ENCODE measurements at places on chromosomes 13 and 19.
A peak's percentile ranks its signal among the peaks of the same experiment; 100 is the strongest.

- H3K36me3 ChIP-seq: peaks cover 5% of the 10 kb centered on the region
- no peak for DNase-seq
- peak overlapping the region; percentile 43 for H3K27ac ChIP-seq
- H3K4me3 ChIP-seq: no peak overlapping the region
- H3K4me1 ChIP-seq: peaks cover 6% of the 10 kb centered on the region
These were observed 38.4 kb downstream of the PIBF1 start for GRCh38 chr13:72820156-72820897.

DNA sequence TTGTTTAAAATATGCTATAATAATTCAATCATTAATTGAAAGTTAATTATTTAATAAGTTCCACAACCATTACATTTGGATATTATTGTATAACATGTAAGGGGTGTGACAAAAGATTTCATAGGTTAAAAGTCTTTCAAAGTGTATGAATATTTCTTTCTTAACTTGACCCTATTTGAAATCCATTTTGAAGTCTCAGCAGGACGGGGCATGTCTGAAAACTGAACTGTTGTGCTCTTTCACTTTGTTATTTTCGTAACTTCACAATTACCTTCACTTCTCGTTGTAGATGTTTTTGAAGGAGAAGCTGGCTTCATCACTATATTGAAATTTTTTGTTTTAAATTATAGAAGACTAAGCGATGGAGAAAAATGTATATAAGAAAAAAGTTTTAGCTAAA, 1775.7 kb downstream of the PCDH9 start:
- no peak for DNase-seq
- H3K27ac ChIP-seq: no peak overlapping the region
- H3K4me3 ChIP-seq: no peak overlapping the region
- no peaks in the 10 kb centered on the region for H3K4me1 ChIP-seq
- H3K27me3 ChIP-seq: no peaks in the 10 kb centered on the region
- no peaks in the 10 kb centered on the region for H3K36me3 ChIP-seq

DNA sequence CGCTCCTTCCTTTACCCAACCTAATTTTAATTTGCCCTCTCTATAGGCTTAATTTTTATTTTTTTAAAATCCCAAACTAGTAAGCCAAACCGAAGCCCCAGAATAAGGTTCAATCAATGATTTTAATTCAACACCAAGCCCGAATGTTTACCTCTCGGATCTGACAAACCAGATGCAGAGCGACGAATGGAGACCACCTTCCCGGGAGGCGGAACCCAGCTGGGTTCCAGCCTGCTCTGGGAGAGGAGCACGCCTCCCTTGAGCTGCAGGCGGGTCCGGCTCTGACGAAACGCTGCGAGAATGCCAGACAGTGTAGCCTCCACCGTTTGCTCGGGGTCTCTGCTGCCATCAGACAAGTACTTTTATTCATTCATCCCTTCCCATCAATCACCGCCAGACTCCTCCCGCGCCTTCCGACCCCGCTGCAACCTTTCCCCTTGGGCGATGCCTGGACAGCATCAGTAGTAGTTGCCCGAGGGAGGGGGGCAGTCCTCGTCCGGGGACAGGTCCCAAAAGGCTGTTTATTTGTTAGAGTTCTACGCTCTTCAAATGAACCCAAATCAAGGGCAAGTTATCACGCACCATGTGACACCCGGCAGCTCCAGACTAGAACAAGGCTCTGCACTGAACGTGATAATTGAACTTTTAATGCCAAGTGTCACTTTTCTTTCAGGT, 752 bp upstream of the EDNRB start:
- H3K36me3 ChIP-seq: no peaks in the 10 kb centered on the region
- H3K27me3 ChIP-seq: peaks cover 19% of the 10 kb centered on the region
- DNase-seq: no peak
- no peak overlapping the region for H3K27ac ChIP-seq
- peaks cover 4% of the 10 kb centered on the region for H3K4me1 ChIP-seq

- DNase-seq: peak; percentile 30
- H3K4me1 ChIP-seq: peaks cover 20% of the 10 kb centered on the region
- H3K27me3 ChIP-seq: no peaks in the 10 kb centered on the region
- H3K27ac ChIP-seq: peak overlapping the region; percentile 96
These were observed 8.2 kb downstream of the RASGRP4 start for GRCh38 chr19:38417544-38418506.

GRCh38 chr13:91878491-91878890, 480.1 kb downstream of the GPC5 start:
- no peak for DNase-seq
- no peak overlapping the region for H3K4me3 ChIP-seq
- H3K27me3 ChIP-seq: no peaks in the 10 kb centered on the region
- H3K27ac ChIP-seq: no peak overlapping the region
- no peaks in the 10 kb centered on the region for H3K36me3 ChIP-seq
- H3K4me1 ChIP-seq: no peaks in the 10 kb centered on the region

DNA sequence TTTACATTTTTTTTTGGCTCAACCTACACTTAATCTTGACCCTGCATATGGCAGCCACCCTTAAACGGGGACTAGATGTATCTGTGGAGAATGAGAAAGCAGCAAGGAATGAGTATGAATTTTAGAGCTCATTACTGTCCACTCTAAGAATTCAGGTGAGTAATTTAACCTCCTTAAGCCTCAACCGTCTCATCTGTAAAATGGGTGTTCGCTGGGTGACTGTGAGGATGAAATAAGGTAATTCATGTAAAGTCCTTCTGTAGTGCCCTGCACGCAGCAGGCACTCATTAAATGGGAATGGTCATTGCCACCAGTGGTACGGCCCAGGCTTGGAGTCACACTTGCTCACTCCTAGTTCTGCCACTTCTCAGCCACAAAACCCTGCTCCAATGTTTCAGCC, 135.3 kb downstream of the CACNA1A start:
- H3K4me1 ChIP-seq: no peaks in the 10 kb centered on the region
- H3K27me3 ChIP-seq: peaks cover 16% of the 10 kb centered on the region
- H3K4me3 ChIP-seq: no peak overlapping the region

GRCh38 chr19:40358773-40359172, 10.3 kb downstream of the PLD3 start:
- H3K4me3 ChIP-seq: no peak overlapping the region
- peak overlapping the region; percentile 62 for H3K27ac ChIP-seq
- peaks cover 3% of the 10 kb centered on the region for H3K36me3 ChIP-seq

- H3K27me3 ChIP-seq: peaks cover 13% of the 10 kb centered on the region
- H3K27ac ChIP-seq: no peak overlapping the region
- H3K4me1 ChIP-seq: peaks cover 20% of the 10 kb centered on the region
- no peak for DNase-seq
- H3K4me3 ChIP-seq: no peak overlapping the region
These were observed 175.7 kb downstream of the FGF9 start for GRCh38 chr13:21846605-21847004.

GRCh38 chr19:6692027-6692426, 22.1 kb upstream of the TNFSF14 start:
- peaks cover 7% of the 10 kb centered on the region for H3K4me1 ChIP-seq
- H3K27me3 ChIP-seq: no peaks in the 10 kb centered on the region

DNA sequence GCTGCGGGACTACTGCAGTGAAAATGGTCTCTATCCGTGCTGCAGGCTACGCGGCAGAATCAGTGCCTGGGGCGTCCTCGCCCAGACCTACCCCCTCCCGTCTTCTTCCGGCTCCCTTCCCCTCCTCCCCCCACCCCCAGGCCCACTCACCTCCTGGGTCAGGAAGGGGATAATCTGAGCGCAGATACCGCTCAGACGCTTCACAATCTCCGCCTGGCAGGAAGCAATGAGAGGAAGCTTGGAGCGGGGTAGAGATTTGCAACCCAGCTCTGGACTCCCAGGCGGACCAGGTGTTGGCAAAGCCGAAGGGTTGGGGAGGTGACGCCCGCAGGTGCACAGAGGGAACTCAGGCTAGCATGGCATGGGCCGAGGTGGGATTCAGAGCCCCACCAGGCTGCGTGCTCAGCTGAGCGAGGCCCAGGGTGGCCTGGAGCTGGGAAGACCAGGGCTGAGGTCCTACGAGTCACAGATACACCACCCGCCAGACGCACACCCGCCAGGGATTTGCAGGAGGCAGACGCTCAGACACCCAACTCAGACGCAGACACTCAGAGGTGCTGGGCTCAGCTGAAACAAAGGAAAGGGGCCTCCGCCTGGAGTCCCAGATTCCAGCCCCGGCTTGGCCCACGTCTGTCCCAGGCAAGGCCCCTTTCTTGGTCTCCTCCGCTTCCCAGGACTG, 4.1 kb downstream of the TLE2 start:
- no peak overlapping the region for H3K4me3 ChIP-seq
- DNase-seq: no peak
- no peaks in the 10 kb centered on the region for H3K27me3 ChIP-seq
- no peaks in the 10 kb centered on the region for H3K36me3 ChIP-seq

DNA sequence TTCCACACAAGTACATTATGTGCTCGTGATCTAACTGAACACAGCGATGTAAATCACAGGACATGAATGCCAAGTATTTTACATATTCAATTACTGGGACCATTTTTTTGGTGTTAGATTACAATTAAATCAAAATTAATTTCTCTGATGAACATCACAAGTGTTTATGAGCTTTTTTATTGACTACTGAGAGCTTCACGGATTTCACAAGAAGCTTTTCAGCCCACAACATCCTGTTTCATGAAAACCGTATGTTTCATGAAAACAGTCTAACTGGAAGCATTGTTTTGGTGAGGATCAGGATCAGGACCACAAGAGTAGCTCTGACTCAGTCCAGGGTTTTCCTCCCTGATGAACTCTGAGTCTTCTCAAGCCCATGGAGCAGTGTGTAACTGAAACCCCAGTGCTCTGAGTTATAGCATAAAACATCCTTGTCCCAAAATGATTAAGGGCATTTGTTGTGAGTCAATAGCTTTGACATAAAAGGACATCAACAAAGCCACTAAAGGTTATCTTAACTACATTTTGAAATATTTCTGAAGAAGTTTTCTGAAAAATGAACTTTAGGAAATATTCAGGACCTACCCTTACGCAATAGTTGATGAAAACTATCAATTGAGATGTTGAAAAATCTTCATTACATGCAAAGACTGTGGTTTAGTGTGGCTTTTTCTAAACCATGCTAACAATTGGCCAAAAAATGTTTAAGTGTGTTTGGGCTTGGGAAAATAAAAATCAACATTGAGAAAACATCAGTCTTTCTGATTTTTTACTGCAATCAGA, 49.3 kb downstream of the UFM1 start:
- DNase-seq: no peak
- no peak overlapping the region for H3K27ac ChIP-seq
- peaks cover 7% of the 10 kb centered on the region for H3K27me3 ChIP-seq
- H3K36me3 ChIP-seq: no peaks in the 10 kb centered on the region
- H3K4me3 ChIP-seq: no peak overlapping the region
- H3K4me1 ChIP-seq: no peaks in the 10 kb centered on the region

DNA sequence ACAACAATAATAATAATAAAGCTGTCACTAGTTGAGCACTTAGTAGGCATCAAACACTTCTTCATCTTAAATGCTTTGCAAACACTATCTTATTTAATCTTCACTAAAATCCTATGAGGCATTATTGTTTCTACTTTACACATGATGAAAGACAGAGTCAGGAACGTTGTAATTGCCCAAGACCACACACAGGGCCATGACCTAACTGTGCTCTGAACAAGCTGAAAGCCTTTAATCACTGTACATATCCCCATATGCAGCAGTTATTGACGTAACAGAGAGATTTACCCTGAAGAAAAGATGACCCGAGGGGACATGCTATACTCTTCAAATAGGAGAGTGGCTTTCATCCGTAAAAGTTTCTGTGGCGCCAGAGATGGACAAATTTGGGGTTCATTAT, 53.0 kb downstream of the SACS start:
- peaks cover 38% of the 10 kb centered on the region for H3K4me1 ChIP-seq
- H3K27ac ChIP-seq: no peak overlapping the region
- peaks cover 7% of the 10 kb centered on the region for H3K36me3 ChIP-seq
- DNase-seq: no peak
- no peak overlapping the region for H3K4me3 ChIP-seq

DNA sequence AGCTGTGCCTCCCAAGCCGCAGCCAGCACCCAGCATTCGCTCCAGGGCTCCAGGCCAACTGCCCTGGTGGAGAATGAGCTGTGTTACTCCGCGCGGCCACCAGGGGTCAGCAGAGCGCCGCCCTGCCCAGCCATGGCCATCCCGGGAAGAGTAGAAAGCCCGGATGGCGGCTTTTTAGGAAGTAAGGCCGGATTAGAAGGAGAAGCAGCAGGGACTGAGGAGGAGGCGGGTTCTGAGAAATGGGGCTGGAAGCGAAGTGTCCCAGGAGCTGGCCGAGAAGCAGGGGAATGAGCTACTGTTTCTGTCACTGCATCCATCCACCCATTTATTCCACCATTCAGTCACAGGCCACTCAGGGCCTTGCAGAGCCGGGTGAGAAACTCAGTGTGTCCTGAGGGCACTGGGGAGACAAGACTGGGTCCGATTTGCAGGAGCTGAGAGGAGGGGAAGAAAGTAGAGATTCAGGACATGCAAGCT, 6.6 kb upstream of the NPAS1 start:
- H3K4me1 ChIP-seq: peaks cover 11% of the 10 kb centered on the region
- peaks cover 10% of the 10 kb centered on the region for H3K27me3 ChIP-seq
- DNase-seq: peak; percentile 61
- H3K27ac ChIP-seq: peak overlapping the region; percentile 84
- H3K4me3 ChIP-seq: no peak overlapping the region

DNA sequence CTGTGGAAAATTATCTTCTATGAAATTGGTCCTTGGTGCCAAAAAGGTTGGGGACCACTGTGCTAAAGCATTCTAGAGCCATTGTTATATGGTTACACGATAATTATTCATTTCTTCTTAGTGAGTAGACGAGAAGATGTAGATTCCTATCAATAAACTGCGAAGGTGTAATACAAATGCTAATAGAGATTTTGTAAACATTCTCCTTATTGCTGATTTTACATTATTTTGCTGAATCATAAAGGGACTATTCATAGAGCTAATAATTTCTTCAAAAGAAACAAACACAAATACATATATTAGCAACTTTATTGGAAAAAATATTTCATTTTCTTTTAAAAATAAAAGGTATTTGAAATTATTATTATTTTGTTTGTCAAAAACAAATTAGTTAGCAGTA, 823.0 kb upstream of the GPC6 start:
- H3K4me1 ChIP-seq: no peaks in the 10 kb centered on the region
- H3K27me3 ChIP-seq: no peaks in the 10 kb centered on the region
- no peak overlapping the region for H3K27ac ChIP-seq
- DNase-seq: no peak
- no peaks in the 10 kb centered on the region for H3K36me3 ChIP-seq

DNA sequence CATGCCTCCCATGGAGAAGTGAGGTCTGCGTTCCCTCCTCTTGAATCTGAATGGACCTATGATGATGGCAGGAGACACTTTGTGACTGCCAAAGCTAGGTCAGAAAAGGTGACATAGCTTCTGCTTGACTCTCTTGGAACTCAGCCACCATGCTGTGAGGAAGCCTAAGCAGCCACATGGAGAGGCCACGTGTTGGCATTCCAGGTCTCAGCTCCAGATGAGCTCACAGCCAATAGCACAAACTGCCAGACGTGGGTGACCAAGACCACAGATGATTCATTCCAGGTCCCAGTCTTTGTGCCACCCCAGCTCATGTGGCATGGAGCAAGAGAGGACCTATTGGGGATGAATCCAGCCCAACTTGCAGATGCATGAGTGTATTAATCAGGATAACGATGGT, 8.7 kb upstream of the GGACT start:
- peaks cover 3% of the 10 kb centered on the region for H3K4me1 ChIP-seq
- no peak overlapping the region for H3K4me3 ChIP-seq
- H3K36me3 ChIP-seq: no peaks in the 10 kb centered on the region
- DNase-seq: no peak
- no peaks in the 10 kb centered on the region for H3K27me3 ChIP-seq

All from T-helper 17 cell (primary cell).